ENCODE measurements at places on chromosomes 11 and 22.
A peak's percentile ranks its signal among the peaks of the same experiment; 100 is the strongest.

- peak; percentile 29 for DNase-seq
Observed at GRCh38 chr11:11243590-11244469, 109.2 kb downstream of the CSNK2A3 start.

- DNase-seq, result no peak
Observed at GRCh38 chr22:19057539-19057938, 64.7 kb downstream of the DGCR2 start.

DNA sequence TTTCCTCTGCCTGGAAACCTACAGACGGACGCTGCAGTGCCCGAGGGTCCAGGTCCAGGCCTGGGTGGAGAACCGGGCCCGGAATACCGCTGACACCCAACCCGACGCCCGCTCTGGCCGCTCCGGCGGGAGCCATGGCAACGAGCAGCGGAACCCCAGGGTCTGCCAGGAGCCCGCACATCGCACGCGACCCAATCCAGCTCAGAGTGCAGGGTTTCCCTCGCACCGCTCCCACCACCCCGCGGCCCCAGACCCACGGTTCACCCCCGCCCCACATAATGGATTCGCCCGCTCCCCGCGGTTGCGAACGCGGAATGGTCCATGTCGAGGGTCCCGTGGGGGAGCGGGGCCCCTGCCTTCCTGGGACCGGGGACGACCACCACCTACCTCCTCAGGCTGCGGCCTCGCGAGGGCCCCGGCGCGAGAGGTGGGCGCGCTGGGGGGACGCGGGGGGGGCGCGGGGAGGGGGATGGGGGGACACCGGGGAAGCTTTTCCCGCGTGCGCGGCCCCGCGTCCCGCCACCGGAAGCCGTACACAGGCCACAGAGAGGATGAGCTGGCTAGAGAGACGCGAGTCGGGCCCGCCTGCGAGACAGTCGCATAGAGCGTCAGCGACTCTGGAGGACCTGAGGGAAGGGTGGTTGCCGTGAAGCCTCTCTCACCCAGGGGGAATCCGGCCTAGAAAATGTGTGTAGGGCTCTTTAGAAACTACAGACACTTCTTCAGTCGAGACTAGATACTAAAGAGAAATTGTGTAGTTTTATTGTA lies at the start of gene SSRP1:
TSS of gene SSRP1 (minus strand) at position 550 of the 768 bp plus-strand sequence. CDS start 771 bp downstream, outside the sequence.
- peak; percentile 91 for DNase-seq

DNA sequence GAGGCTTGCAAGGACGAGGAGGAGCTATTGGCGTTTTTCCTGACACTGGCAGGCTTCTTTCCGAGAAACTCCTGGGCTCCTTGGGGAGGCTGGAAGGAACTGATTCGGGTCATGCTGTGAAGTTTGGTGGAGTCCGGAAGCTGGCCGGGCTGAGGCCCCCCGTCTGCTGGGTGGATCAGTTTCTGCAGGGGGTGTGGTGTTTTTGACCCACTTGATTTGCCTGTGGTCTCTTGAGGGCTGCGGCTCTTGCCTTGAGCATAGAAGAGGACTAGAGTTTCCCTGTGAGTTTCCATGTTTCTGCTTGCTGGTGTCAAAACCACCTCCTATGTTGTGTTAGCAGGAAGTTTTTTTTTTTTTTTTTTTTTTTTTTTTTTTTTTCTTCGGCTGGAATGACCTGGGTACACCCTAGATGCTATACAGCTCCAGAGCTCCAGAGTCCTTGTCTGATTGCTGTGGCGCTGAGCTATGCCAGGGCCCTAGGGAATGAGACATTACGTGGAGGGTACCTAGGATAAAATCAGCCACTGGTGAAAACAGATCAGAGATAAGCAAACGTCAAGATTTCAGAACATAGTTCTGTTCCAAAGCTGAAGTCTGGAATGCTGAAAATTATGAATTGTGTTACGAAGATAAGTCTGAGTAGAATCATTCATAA lies 728 bp downstream of the TBC1D22A start:
- no peak for DNase-seq

DNA sequence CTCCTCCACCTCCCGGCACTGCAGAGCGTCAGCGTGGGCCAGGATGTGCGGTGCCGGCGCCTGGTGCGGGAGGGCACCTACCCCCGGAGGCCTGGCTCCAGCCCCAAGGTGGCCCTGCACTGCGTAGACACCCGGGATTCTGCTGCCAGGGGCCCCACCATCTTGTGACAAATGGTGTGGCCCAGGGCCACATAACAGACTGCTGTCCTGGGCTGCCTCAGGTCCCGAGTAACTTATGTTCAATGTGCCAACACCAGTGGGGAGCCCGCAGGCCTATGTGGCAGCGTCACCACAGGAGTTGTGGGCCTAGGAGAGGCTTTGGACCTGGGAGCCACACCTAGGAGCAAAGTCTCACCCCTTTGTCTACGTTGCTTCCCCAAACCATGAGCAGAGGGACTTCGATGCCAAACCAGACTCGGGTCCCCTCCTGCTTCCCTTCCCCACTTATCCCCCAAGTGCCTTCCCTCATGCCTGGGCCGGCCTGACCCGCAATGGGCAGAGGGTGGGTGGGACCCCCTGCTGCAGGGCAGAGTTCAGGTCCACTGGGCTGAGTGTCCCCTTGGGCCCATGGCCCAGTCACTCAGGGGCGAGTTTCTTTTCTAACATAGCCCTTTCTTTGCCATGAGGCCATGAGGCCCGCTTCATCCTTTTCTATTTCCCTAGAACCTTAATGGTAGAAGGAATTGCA lies 13.5 kb downstream of the TSKU start:
- DNase-seq, result no peak

DNA sequence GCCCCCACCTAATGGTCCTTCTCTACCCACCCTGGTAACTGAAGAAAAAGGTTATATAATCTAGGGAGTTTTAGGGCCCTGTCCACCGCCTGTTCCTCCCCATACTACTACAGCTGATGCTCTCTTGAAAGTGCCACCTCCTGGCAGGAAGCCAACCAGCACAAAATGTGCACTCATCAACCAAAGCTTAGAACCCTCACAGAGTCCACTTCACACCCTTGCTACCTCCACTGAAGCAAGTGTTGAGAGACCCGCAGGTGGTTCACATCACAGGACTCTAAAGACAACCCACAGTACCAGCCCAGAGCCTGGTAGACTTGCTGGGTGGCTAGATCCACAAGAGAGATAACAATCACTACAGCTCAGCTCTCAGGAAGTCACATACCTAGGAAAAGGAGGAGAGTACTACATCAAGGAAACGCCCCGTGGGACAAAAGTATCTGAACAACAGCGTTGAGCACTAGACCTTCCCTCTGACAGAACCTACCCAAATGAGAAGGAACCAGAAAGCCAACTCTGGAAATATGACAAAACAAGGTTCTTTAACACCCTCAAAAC lies 17.5 kb upstream of the OR10W1 start:
- DNase-seq, result no peak

DNA sequence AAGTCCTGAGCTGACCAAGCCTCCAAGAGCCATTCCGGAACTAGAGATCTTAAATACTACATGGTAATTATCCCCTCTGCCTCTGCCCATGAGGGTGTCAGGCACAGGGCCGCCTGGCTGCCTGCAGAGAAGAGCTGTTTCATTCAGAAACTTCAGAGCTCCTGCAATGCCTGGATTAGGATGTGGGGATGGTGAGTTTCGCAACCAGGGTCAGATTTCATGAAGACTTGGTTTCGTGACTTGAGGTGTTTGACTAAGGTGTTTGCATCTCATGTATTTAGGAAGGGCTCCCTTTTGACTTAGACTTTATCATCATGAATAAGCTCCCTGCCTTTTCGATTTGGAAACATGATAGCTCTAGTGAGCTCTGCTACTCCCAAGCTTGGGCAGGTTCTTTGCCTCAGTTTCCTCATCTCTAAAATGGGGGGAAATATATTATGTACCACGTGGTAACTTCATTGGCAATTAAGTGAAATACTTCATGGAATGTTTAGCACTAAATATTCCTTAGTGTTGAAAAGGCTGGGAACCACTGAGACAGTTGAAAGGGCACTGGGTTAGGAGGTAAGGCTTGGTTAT lies 9.1 kb downstream of the TIMP3 start:
- no peak for DNase-seq

DNA sequence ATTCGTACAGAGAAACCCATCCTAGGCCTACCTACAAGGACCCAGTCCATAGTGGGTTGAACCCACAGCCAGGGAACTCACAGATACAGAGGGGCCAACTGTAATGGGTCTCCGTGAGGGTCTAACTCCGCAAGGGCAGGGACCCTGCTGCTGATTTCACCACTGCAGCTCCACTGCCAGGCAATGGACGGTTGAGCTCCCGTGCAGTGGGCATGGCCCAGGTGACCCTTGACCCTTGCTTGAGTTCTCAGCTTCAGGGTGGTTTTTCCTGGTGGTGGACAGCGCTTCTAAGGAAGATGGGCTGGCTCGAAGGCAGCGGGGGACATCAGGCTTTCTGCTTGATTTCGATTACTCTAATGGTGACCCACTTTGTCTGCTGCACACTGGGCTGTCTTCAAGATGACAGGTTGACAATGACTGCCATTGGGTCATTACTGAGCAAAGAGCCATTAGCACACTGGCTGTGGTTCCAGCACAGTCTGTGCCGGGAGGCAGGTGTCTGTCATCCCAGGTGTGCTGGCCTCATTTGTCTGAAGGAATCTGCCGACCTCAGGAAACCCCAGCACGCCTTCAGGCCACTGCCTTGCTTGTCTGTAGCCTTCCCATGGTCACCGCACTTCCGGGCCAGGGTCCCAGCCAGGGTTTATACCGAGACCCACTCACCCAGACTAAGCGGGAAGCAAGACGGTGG lies 3.7 kb upstream of the GAL start:
- DNase-seq, result no peak

DNA sequence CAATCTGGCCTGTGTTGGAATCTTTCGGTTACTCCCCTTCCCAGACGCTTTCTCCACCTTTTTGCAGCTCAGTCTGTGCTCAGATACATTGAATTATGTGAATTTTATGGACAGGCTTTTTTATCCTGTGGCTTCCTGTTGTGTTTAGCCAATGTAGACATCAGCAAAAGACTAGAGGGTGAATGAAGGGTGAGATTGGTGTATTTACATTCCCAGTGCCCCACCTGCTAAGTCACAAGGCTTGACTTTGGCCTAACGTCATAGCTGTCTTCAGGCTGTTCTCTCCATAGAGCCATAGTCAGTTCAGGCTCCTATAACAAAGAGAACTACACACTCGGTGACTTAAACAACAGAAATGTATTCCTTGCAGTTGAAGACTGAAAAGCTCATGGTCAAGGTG lies 97.5 kb upstream of the FSHB start:
- DNase-seq, result no peak

DNA sequence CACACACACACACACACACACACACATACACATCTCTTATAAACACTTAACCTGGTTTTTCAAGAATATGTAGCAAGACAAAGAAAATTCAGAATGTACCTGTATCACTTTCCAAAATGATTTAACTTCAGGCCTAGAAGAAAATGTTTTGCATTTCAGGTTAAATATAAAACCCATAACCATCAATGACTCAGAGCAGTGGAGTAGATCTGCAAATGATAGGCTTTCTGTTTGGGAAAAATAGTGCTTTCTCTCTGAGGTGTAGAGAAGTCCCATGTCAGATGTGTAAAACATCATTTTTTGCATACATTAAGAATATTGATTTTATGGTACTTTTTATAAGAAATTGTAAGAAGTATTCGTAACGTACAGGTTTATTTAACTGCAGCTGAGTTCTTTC lies 116.9 kb downstream of the STK33 start:
- no peak for DNase-seq

DNA sequence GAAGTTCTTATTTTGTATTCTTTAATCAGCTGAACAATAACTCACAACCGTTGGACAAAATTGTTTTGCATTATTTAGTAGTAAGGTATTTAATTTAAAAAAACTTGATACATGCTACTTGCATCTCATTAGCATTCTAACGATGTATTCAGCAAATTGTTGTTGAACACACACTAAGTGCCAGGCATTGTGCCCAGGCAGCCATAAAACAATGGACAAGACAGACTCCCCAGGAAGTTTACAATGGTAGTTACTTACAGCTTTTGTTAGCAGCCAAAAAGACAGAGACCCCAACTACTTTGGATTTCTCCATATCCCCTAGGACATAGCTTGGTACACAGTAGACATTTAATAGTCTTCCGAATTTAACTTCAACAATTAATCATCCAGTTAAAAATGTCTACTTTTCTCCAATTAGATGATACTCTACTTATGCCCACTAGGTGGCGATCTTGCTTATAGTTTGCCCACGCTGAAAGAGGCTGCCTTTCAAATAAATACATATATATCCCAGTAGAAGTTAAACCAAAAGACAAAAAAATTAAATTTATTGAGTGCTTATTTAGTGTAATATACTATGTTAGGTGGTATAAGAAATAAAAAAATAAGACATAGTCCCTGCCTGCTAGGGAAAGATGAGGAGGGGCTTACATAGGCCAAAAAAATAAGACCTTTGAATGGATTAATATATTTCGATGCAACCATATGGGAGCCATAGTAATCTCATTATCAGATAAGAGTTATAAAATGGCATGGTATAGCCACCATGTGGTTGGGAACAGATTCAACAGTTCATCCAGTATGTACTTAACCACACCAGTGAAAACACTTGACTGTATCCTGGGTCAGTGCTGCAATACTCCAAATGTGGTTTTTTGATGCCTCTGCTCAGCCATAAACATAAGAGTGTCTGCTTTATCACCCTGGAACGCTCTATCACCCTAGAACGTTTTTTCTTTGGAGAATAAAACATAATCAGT lies 2.0 kb upstream of the FJX1 start:
- peak; percentile 64 for DNase-seq

DNA sequence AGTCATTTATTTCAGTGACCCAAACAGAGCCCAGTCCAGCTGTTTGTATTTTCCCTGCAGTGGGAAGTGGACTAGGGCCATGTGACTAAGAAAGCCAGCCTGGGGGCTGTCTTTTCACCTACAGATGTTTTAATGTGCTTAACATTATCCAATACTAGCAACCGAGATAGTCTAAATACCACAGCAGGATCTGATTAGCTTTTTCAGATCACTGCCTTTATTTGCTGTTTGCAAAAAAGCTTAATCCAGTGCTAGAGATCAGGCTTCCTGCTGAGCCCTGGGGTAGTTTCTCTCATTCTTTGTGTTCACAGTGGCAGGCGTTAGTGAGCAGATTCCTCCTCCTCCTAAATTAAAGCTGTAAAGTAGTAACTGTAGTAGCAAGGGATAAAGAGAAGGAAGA lies 35.0 kb downstream of the ZC3H12C start:
- DNase-seq, result no peak

DNA sequence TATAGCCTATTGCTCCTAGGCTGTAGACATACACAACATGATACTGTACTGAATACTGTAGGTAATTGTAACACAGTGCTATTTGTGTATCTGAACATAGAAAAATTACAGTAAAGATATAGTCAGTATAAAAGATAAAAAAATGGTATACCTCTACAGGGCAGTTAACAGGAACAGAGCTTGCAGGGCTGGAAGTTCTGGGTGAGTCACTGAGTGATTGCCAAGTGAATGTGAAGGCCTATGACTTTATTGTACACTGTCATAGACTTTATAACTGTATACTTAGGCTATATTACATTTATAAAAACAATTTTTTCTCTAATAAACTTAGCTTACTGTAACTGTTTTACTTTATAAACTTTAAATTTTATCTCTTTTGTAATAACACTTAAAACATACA lies 332.4 kb upstream of the ARHGAP42 start:
- DNase-seq, result no peak

DNA sequence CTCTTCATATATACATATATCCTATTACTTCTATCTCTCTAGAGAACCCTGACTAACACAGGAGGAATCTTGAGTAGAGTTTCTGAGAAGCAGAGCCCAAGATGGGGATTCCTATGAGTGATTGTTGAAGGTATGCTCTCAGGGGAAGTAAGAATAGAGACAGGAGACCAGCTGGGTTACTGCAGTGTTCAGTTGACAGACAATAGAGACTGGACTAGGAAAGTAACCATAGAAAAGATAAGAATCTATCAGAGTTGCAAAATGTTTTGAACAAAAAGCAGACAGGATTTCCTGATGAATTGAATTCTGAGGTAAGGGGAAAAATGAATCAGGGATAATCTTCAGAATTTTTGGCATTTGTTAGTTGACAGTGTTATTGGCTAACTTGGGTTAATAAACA lies 54.4 kb downstream of the SLC17A6 start:
- no peak for DNase-seq
